ENCODE measurements at places on chromosomes 12 and 14.

DNA sequence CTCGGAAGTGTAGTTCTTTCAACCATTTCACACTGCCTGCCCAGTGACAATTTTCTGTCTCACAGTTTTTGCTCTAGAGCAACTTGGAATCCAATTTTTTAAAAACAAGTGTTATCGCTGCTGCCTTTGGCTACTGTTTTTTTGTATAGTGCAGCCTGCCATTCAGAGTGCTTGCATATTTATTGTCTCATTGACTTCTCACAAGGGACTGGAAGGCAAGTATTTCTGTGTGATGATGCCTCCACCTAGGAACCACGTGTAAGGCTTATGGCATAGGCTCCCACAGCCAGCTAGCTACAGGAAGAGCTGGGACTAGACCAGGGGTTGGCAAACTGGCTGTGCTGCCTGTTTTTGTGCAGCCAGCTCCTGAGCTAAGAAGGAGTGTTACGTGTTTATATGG is 903 bp downstream of the PARPBP start:
- DNase-seq, result no peak

GRCh38 chr14:21019366-21019765 is 5.5 kb downstream of the NDRG2 start:
- no peak for DNase-seq

DNA sequence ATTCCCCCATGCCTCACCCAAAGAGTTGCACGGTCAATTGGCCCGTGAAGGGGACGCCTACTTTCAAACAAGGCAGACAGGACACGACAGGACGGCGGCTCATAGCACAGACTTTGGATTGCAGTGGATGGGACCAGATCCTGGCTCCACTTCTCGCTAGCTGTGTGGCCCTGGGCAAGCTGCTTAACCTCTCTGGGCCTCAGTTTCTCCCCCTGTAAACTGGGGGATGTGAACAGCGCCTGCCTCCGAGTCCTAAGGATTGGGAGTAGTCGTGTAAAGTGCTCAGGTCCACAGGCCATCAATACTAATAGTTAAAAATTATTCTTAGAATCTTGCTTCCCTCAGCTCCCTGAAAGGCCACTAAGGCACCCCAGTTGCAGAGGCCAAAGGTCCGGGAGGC is 13.1 kb downstream of the RHOF start:
- DNase-seq, result no peak

GRCh38 chr12:3712209-3712992 is 40.5 kb downstream of the CRACR2A start:
- DNase-seq, result no peak

- no peak for DNase-seq
Observed at GRCh38 chr14:75470238-75470797, 42.5 kb downstream of the JDP2 start.

GRCh38 chr12:30797689-30798088 is 42.9 kb upstream of the CAPRIN2 start:
- DNase-seq, result no peak

DNA sequence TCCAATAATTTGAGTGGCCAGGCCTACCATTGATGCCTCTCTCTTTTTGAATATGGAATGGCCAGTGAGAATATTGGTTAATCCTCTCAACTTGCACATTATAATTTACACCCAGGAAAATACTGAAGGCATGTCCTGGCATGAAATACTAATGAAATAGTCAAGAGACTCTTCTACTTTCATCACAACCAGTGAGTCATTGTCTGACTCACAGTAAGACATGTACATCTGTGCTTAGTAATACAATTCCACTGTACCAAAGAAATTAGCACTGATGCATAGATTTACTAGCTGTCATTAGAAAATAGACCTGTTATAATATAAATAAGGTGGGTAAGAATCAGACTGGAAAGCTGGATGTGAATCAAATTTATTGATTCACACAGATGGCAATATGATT is 31.6 kb downstream of the KCNC2 start:
- no peak for DNase-seq

GRCh38 chr14:71550367-71550766 is 381.9 kb upstream of the RGS6 start:
- no peak for DNase-seq

DNA sequence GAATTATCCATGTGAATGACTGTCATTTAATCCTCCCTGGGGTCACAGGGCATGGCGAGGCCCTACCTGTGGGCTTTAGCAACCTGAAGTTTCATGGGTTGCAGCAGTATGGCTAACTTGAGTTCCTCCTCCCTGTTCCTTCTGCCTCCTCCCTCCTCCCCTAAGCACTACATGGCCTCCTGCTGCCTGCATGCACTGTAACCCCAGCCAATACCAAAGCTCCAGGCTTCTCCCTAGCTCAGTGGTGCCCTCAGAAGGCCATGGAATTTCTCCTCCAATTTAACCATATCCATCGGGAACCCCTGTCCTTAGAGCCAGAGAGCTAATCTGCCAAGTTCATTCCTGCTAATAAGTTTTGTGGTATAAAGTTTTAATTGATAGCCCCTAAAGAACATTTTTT is 95.1 kb downstream of the NT5DC3 start:
- no peak for DNase-seq

- DNase-seq, result no peak
Observed at GRCh38 chr14:25095736-25096437, 45.9 kb upstream of the STXBP6 start.

- no peak for DNase-seq
Observed at GRCh38 chr12:121451961-121452339, 52.0 kb downstream of the RNF34 start.

- DNase-seq, result no peak
Observed at GRCh38 chr12:76244300-76244699, 103.9 kb downstream of the BBS10 start.

GRCh38 chr14:20857630-20858261 is 33.4 kb upstream of the RNASE3 start:
- peak; percentile 74 for DNase-seq

- no peak for DNase-seq
Observed at GRCh38 chr14:104359969-104360442, 219.6 kb upstream of the C14orf180 start.

- DNase-seq, result no peak
Observed at GRCh38 chr14:34224221-34224620, 237.8 kb downstream of the SPTSSA start.
